Stimulated activated CD4-positive, alpha-beta T cell treated with anti-CD3 and anti-CD28 coated beads, Interleukin-12 subunit alpha, Interleukin-12 subunit beta, amount 100 ng/mL, for 24 hours (primary cell): ENCODE measurements at places on chromosomes 3 and 15.

GRCh38 chr15:41933771-41934170, 38.6 kb downstream of the EHD4 start:
- DNase-seq = no peak

- DNase-seq = no peak
Observed at GRCh38 chr15:66864086-66864830, 162.2 kb downstream of the SMAD6 start.

- no peak for DNase-seq
Observed at GRCh38 chr3:42735019-42735418, 32.4 kb upstream of the HHATL start.

- no peak for DNase-seq
Observed at GRCh38 chr15:91625506-91625905, 228.0 kb upstream of the SLCO3A1 start.

DNA sequence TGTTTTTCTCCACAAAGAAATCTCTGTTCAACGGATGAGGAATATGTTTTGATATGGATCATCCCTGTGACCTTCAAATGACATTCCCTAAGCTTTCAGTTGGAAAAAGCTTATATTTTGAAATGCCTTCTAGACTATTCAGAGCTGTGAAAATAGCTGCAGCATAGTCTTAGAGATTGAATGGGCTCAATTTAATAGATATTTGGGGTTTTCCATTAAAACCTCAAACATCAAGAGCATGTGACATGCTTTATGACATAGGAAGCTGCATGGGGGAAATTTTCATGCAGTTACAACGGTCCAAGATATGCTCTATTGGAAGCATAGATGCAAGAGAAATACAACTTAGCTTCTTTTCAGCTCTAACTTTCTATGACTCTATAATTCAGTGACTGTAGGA, 102.8 kb downstream of the LSAMP start:
- no peak for DNase-seq

GRCh38 chr3:161405087-161405486, 33.8 kb upstream of the SPTSSB start:
- DNase-seq = no peak
